Activated CD8-positive, alpha-beta memory T cell treated with anti-CD3 and anti-CD28 coated beads for 1 hour (primary cell): ENCODE measurements at places on chromosomes 7 and 10.

- no peak for DNase-seq
These were observed 16.2 kb upstream of the NME8 start for GRCh38 chr7:37832194-37832593.

- no peak for DNase-seq
These were observed 83.0 kb downstream of the ZNF365 start for GRCh38 chr10:62457196-62457595.

GRCh38 chr7:132956556-132956955, 125.3 kb downstream of the CHCHD3 start:
- DNase-seq = no peak

DNA sequence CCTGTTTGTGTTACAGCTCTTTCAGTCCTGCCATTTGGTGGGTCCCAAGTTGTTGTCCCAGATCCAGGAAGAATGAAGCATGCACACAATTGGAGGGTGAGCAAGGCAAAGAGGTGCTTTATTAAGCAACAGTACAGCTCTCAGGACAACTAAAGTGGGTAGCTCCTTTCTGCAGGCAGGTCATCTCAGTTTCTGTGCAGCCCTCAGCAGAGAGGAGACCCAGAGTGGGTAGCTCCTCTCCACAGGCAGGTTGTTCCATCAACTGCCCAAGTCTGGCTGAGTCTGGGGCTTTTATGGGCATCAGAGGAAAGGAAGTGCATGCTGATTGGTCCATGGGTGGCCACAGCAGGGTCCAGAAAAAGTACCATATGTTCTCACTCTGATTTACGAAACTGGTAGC, 624.5 kb downstream of the LRMDA start:
- DNase-seq = no peak

DNA sequence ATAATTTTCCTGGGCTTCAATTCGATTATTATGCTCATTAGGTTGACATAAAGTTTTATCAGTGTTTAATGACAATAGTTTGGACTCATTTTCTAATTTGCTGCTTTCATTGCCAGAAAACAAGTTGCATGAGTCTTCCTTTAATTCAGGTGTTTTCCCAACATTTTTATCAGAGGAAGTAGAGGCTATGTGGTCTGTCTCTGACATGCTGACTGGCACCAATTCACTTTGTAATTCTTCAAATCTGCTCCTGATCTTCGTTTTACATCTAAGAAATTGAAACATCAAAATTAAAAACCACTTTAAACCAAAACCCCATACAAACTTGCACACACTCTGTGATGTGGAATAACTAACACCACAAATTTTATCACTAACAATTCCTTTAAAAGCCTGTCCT, 10.9 kb downstream of the CCDC186 start:
- no peak for DNase-seq

DNA sequence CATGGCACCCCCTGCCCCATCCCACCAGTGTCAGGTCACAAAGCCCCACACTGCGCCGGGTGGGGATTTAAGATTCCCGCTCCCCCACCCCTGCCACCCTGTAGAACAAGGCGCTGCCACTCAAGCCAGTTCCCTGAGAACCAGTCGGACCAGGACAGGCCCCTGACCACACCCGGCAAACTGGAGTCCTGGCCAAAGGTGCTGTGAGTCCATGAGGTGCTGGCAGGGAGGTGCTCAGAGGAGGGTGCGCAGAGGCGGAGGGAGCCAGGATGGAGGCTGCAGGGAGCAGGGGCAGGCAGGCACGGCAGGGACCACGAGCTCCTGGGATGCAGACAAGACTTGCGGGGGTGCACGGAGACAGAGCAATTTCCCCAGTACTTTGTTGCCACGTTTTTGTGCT, 19.7 kb upstream of the GDI2 start:
- no peak for DNase-seq

DNA sequence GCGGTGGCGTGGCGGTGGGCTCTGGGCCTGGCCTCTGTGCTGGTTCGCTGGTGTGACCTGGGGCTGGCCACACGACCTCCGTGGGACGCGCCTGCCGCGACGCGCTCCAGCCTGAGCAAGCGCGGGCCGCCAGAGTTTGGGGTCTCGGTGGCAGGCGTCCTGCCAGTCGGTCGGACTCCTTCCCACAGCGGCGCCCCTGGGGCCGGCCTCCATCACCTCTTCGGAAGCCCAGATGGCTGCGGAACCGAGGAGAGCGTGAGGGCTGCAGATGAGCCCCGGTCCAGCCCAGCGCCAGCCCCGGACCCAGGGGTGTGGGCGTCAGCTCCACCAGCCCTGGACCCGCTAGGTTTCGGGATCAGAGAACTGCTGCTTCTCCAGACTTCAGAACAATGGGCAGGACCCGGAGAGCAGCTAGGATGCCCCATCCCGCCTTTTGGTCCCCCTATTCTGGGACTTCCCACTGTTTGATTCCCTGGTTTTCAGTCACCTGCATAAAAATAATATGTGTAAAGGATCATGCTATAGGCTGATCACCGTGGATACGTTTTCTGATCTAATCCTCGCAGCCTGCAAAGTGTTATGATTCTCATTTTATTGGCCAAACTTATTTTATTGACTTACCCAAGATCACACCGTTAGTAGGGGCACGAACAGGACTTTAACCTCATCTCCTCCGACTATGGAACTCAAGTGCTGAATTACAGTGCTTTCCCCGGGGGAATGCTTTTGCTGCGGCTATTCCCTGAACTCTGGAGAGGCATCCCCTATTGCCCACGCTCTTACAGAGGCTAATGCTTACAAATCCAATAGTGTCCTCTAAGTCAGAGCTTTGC, 2.8 kb downstream of the CYP26C1 start:
- no peak for DNase-seq

DNA sequence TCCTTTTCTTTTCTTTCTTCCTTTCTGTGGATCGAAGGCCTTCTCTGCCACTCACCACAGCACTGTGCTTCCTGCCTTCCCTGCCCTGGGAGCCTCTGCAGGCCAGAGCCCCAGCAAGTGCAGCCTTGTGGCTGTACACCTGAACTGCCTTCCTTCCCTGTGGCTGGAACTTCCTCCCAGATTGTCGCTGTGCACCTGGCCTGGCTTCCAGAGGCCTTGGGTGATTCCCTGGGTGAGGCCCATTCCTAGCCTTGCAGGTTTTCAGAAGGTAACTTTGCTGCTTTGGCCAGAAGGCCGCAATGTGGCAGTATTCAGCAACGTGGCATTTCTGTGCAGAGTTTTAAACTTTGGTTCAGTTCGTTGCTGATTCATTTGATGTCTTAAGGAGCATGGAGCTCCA, 50.1 kb upstream of the RASGEF1A start:
- no peak for DNase-seq

- peak; percentile 33 for DNase-seq
These were observed at the start of gene GIMAP5 for GRCh38 chr7:150737265-150738055. GIMAP5 (plus strand) TSS chr7:150737418; CDS start chr7:150740885, 3,467 bp downstream.

- DNase-seq = no peak
These were observed 805 bp downstream of the MSRB2 start for GRCh38 chr10:23095966-23096801.

GRCh38 chr7:157559596-157560257, 222.9 kb downstream of the DNAJB6 start:
- DNase-seq = no peak

- DNase-seq = no peak
These were observed 125.6 kb upstream of the FAM20C start for GRCh38 chr7:66741-67140.

DNA sequence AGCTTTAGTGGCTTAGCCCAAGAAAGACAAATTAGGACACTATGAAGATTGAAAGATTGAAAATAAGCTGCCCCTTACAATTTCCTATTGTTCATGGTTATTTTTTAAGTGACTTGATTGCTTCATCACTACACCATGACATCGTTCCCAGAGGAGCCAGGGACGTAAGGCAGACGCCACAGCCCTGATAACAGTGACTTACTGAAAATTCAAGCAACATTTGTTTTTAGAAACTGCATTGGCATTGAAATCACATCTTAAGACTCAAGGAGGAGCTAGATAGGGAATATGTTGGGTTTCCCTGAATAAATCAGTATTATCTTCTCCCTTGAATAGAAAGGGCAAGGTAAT, 38.7 kb upstream of the ANK3 start:
- DNase-seq = no peak

- DNase-seq = no peak
These were observed 41.5 kb upstream of the CXCL12 start for GRCh38 chr10:44426247-44427034.

DNA sequence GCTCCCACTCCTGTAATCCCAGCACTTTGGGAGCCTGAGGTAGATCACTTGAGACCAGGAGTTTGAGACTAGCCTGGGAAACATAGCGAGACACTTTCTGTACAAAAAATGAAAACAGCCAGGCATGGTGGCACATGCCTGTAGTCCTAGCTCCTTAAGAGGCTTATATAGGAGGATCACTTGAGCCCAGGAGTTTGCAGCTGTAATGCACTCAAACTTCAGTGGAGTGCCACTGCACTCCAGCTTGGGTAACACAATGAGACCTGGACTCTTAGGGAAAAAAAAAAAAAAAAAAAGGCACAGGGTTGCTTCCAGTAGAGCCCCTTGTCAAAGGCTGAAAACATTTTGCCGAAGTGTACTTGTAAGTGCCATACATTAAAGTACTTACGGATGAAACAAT, 195.3 kb downstream of the PHTF2 start:
- no peak for DNase-seq

DNA sequence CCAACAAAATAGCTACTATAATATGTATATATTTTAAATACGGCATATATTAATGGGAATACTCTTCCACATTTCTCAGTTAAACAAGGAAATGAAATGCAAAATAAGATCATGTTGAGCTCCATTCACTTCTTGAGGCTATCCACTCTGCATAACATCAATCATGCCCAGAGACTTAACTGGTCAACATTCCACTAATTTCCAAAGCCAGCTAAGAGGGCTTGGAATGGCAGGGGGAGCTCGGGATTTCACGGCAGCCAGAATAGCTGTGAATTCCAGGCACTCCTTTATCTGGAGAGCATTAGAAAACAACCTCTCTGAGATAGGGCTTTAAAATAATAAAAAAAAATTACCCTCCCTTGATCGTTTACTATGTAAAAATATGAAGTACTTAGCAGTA, 194.9 kb upstream of the CDCA7L start:
- DNase-seq = no peak

DNA sequence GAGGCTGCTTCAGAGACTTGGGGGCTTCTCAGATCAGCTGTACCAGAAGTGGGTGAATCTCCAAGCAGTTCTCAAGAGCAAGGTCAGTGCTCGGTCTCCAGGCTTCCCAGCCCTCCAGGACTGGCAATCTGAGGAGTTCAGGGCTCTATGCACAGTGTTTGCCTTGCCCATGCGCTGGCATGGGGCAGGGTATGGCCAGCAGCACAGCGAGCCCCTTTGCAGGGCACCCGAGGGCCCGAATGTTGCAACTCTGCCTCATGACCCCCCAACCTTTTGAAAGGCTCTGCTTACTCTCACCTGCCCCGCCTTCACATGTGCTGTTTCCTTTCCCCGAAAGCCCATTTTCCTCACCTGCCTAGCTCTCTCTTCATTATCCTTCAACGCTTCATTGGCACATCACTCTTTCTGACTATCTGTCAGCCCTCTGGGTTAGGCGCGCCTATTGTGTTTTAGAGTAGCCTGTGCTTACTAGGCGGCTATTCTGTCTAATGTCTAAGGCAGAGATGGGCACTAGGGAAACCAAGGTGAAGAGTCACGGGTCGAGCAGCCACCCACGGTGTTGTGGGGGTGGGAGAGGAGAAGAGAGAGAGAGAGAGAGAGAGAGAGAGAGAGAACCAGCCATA, 83.6 kb downstream of the WDFY4 start:
- DNase-seq = no peak

DNA sequence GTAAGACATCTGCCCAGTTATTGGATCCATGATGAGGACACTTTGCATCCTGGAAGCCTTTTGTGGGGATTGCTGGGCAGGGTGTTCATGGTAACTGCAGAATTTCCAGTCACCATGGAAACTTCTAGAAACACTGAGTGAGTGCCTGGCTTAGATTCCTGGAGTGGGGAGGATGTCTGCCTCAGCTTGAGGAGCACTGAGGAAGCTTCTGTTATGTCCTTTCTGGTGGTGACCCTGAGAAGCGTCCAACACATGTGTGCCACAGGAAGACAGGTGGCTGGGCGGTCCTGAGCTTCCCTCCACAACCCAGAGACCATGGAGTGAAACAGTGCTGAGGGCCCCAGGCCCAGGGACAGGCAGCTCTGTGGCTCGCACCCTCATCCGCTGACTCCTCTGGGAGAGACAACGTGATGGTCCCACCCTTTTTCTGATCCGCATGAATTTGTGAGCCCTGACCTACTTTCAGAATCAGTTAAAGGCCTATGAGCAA, 191.8 kb upstream of the CXCL12 start:
- no peak for DNase-seq

DNA sequence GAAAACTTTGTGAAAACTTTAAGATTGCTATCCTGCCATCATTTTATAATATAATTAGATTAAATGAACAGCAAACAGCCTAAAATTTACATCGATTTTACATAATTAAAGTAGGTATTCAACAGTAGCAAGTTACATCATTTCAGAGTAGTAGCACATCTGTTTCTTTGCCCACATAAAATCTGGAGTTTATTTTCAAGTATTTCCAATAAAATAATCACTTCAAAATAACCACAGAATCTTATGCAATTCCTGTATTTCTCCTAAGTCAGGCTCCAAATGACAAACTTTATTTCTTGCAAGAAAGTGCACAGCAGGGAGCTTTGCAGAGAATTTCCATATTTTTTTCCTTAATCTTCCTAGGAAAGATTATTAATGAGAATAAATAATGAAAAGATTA, 82.6 kb downstream of the CUBN start:
- DNase-seq = no peak
